ENCODE measurements at places on chromosomes 3 and 15. TPM values are rescaled to one million over a fixed set of nuclear protein-coding genes. Genes with fewer than 3 reads are reported as not detected.

DNA sequence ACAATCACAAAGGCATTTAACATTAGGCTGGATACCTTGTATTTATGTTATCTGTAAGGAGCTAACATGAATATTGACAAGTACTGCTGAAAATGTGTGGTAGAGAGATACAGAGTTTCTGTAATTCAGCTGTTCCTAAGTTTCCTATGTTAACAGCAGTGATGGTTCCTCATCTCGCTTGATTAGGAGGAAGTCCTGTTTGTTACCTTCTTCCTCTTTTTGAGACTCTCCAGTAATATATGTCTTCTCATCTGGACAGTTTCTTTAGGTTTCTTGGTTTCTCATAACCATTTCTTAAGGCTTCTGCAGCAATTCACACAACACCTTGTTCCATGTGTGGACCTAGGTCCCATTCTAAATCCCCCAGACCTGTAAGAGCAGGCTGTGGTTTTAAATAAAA lies 11.4 kb upstream of the PEX5L start:
- H3K4me1 ChIP-seq: no peaks in the 10 kb centered on the region
- H3K4me3 ChIP-seq: no peak overlapping the region
- no peak overlapping the region for H3K27ac ChIP-seq
- H3K27me3 ChIP-seq: no peaks in the 10 kb centered on the region

GRCh38 chr15:68553994-68554720 lies 24.6 kb upstream of the CORO2B start:
- H3K4me1 ChIP-seq: peaks cover 8% of the 10 kb centered on the region
- peaks cover 22% of the 10 kb centered on the region for H3K27me3 ChIP-seq
- no peaks in the 10 kb centered on the region for H3K36me3 ChIP-seq
- no peak overlapping the region for H3K4me3 ChIP-seq
- peak; percentile 78 for DNase-seq

GRCh38 chr3:42228796-42229195 lies 37.2 kb downstream of the CCK start:
- no peak overlapping the region for H3K27ac ChIP-seq
- no peaks in the 10 kb centered on the region for H3K27me3 ChIP-seq
- no peaks in the 10 kb centered on the region for H3K4me1 ChIP-seq
- DNase-seq: no peak
- no peak overlapping the region for H3K4me3 ChIP-seq
- peaks cover 4% of the 10 kb centered on the region for H3K36me3 ChIP-seq

GRCh38 chr3:125573216-125573615 lies 22.1 kb downstream of the OSBPL11 start:
- no peak overlapping the region for H3K27ac ChIP-seq
- no peaks in the 10 kb centered on the region for H3K27me3 ChIP-seq
- H3K4me1 ChIP-seq: no peaks in the 10 kb centered on the region
- H3K4me3 ChIP-seq: no peak overlapping the region
- H3K36me3 ChIP-seq: peaks cover 71% of the 10 kb centered on the region
- no peak for DNase-seq

DNA sequence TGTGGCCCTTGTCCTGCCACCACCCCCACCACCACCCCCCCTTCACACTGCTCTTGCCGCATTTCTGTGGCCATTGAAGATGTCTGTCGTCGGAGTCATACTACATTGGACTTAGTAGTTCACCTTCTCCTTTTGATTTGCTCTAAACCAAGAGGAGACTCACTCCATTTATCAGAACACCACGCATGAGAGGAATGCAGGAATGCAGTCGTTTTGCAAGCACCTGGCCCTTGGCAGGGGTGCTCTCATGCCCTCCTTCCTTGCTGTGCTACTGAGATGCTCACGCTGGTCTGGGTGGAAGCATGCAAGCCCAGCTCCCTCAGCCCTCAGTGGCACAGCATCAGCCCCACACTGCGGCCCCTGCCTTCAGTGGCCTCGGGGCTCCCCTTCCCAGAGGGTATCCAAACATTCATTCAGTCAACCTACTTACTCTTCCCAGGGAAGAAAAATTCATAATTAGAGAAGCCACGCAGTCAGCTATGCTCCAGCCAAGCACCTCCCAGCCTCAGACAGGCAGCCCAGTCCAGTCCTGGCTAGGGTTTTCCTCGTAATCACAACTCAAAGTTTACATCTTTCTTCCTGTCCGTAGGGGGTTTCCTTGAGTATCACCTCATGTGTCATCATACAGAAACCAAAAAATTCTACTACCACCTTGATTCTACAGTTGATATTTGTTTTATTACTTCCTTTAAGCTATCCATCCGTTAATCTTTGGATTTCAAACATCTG lies 520.0 kb downstream of the GABRG3 start:
- no peaks in the 10 kb centered on the region for H3K4me1 ChIP-seq
- no peak overlapping the region for H3K27ac ChIP-seq
- H3K27me3 ChIP-seq: no peaks in the 10 kb centered on the region
- H3K36me3 ChIP-seq: no peaks in the 10 kb centered on the region

- H3K36me3 ChIP-seq: no peaks in the 10 kb centered on the region
- H3K27ac ChIP-seq: no peak overlapping the region
- peak overlapping the region; percentile 57 for H3K4me3 ChIP-seq
- peaks cover 71% of the 10 kb centered on the region for H3K27me3 ChIP-seq
- peak; percentile 71 for DNase-seq
- peaks cover 21% of the 10 kb centered on the region for H3K4me1 ChIP-seq
These were observed 768 bp upstream of the SEMA5B start for GRCh38 chr3:123028233-123028828.

DNA sequence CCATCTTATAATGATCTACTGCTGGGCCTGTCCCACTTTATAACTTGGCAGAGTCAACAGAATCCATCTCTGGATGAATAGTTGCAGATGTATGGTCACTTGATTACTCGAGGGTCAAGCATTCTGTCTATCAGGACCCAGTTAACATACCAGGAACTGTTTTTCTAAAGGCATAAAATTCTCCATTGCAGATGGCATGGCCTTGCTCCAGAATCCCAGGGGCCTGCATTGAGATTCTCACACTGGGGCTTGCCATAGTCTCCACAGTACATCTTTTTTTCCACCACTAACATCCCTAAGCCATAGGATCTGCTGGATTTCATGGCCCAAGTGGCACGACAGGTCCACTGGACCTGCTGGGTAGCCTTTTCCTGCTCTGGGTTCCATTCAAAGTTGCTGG lies 68.5 kb upstream of the CACNA1D start:
- no peak for DNase-seq
- no peak overlapping the region for H3K27ac ChIP-seq
- H3K4me1 ChIP-seq: peaks cover 23% of the 10 kb centered on the region
- H3K36me3 ChIP-seq: no peaks in the 10 kb centered on the region

DNA sequence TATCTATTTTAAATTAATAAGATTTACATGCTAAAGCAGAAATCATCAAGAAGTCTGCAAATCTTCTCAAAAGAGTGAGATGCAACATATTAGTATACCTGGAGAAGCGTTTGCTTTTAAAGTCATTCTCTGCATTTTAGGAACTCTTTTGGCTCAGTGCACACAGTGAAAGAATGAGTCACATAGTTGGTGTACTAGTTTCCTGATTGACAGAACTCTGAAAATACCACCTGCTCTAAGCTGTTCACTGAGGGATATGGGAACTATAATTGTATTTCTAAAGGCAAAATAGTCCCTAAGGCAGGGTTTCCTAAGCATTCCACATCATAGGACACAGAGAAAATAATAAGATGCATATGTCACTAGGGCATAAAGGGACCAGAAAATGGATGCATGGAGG lies 838.5 kb downstream of the DIPK2A start:
- no peaks in the 10 kb centered on the region for H3K27me3 ChIP-seq
- DNase-seq: no peak
- no peaks in the 10 kb centered on the region for H3K36me3 ChIP-seq
- no peaks in the 10 kb centered on the region for H3K4me1 ChIP-seq
- H3K27ac ChIP-seq: no peak overlapping the region

DNA sequence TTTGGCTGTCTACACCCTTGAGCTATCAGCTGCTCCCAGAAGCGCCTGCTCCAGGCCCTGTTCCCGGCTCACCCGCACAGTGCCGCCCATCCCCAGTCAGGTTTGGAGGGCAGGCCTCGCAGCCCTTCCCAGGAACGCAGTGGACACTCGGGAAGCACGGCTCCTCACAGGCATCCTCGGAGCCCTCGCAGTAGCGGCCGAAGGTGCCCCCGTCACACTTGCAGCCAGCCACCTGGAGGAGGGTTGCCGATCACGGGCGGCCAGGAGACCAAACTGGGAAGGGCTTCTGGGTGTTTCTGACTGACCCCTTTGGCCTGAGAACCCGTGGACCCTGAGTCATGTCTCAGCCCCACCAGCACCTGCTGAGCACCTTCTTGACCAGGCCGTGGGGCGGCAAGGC lies 33.4 kb downstream of the MUC20 start:
- H3K4me3 ChIP-seq: no peak overlapping the region
- no peak for DNase-seq
- no peaks in the 10 kb centered on the region for H3K36me3 ChIP-seq
- no peak overlapping the region for H3K27ac ChIP-seq
- no peaks in the 10 kb centered on the region for H3K4me1 ChIP-seq

- no peaks in the 10 kb centered on the region for H3K4me1 ChIP-seq
- no peaks in the 10 kb centered on the region for H3K36me3 ChIP-seq
- no peaks in the 10 kb centered on the region for H3K27me3 ChIP-seq
- no peak overlapping the region for H3K27ac ChIP-seq
- DNase-seq: no peak
These were observed 42.5 kb upstream of the PIK3CB start for GRCh38 chr3:138877226-138877625.

- no peaks in the 10 kb centered on the region for H3K36me3 ChIP-seq
- H3K27ac ChIP-seq: no peak overlapping the region
- H3K4me1 ChIP-seq: no peaks in the 10 kb centered on the region
- H3K27me3 ChIP-seq: peaks cover 3% of the 10 kb centered on the region
These were observed 217.3 kb downstream of the RORA start for GRCh38 chr15:61011576-61012336.

DNA sequence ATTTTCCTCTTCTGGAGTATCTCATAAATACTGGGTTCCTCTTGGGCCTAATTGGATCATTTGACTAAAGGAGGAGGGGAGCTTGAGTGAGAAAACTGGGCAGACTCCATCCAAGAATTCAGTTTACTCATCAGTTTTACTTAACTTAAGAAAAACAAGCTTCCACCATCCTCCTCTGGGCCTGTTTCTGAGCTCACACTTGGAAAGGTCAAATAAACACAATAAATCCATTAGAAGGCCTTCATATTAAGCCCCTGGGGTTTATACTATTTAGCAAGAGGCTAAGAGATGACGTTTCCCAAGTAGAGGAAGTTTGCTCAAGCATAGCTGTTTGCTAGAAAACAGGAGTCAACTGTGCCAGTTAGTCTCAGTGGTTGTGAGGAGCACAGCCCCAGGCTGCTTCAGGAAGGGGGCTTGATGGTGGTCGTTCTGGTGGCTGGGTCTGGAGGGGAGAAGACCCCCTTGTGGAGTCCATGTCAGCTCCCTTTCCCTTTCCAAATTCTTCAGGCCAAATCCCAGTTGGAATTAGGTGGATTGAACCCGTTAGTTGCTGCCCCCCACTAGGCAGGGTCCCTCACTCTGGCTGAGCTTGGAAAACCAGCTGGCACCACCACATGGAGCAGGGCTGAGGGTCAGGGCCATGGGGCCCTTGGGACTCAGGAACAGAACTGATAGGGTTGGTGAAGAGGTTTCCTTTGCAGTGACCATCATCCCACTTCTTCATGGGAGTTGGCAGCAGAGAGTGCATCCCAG lies 64.8 kb downstream of the SPSB4 start:
- H3K27me3 ChIP-seq: no peaks in the 10 kb centered on the region
- no peak overlapping the region for H3K27ac ChIP-seq
- DNase-seq: no peak

- peak overlapping the region; percentile 71 for H3K27ac ChIP-seq
- H3K4me1 ChIP-seq: peaks cover 29% of the 10 kb centered on the region
- H3K27me3 ChIP-seq: no peaks in the 10 kb centered on the region
- peak; percentile 42 for DNase-seq
- no peaks in the 10 kb centered on the region for H3K36me3 ChIP-seq
These were observed 22.4 kb upstream of the SEMA4B start for GRCh38 chr15:90178468-90179435.

- H3K4me3 ChIP-seq: no peak overlapping the region
- H3K4me1 ChIP-seq: no peaks in the 10 kb centered on the region
- no peaks in the 10 kb centered on the region for H3K27me3 ChIP-seq
- H3K27ac ChIP-seq: no peak overlapping the region
These were observed 261.2 kb upstream of the LRRFIP2 start for GRCh38 chr3:37435572-37435971.

- no peaks in the 10 kb centered on the region for H3K4me1 ChIP-seq
- H3K27ac ChIP-seq: no peak overlapping the region
- H3K36me3 ChIP-seq: no peaks in the 10 kb centered on the region
- DNase-seq: no peak
- H3K4me3 ChIP-seq: no peak overlapping the region
These were observed 1.1 kb upstream of the GABRB3 start for GRCh38 chr15:26773917-26774316.

DNA sequence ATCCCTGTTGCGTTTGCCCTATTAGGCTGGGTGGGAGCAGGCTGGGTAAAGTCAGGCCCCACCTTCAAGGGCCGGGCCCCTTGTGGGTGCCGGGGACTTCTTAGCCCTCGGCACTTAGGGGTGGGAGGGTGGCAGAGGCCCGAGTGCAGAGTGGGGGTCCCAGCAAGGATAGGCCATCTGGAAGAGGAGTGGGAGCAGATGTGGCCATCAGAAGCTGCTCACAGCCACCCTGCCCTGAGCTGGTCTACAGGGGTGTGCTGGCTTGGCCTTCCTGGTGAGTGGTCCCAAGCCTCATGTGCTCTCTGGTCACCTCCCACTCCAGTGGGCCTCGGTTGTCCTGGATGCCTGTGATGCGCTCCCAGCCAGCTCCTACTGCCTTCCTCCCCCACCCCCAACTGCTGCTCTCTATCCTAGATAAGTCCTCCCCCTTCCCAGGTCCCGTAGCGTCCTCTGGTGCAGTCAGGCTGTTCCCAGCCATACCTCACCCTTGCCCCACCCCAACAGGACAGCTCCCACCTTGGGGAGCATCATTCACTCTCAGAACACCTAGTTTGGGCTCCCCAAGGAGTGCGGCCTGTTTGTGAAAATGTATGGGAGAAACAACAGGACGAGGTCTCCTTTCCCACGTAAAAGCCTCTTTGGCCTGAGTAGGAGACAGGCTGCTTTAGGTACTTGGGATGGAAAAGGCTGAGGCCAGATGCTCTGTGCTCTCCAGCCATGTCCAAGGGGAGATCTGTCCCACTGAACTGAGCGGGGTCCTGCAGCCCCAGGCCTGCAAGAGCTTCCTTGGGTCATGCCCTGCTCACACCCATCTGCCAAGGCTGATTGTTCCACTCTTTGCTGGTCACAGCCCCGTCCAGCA lies 24.9 kb upstream of the PLXNA1 start:
- peaks cover 18% of the 10 kb centered on the region for H3K4me1 ChIP-seq
- no peak overlapping the region for H3K27ac ChIP-seq
- no peak for DNase-seq
- no peak overlapping the region for H3K4me3 ChIP-seq

Gene GRK7
- 0.07 TPM for polyA plus RNA-seq

Gene ITGA11
- not detected for polyA plus RNA-seq

Gene COX17
- polyA plus RNA-seq: 20.0 TPM

Gene TGM5
- not detected for polyA plus RNA-seq

Gene KBTBD13
- not detected for polyA plus RNA-seq

Gene SKOR1
- polyA plus RNA-seq: 0.37 TPM

Gene NR2E3
- polyA plus RNA-seq: not detected

Gene CRYGS
- 3.6 TPM for polyA plus RNA-seq

Gene CYP11A1
- not detected for polyA plus RNA-seq

Gene GPR149
- polyA plus RNA-seq: not detected

Gene CPNE9
- 0.30 TPM for polyA plus RNA-seq

Gene ISL2
- 1.8 TPM for polyA plus RNA-seq

Measured in B cell (primary cell).